Cardiac muscle cell (in vitro differentiated cells and primary cell): ENCODE measurements at places on chromosomes 3 and 15. TPM values are rescaled to one million over a fixed set of nuclear protein-coding genes. Genes with fewer than 3 reads are reported as not detected.

The CYP8B1 gene
- total RNA-seq, result not detected in 2 replicates

The WDR82 gene
- 30.7 and 36.6 TPM in 2 replicates for total RNA-seq

The HIGD2B gene
- not detected in 2 replicates for total RNA-seq

The GP9 gene
- not detected in 2 replicates for total RNA-seq

The FANCD2OS gene
- total RNA-seq, result not detected in 2 replicates

DNA sequence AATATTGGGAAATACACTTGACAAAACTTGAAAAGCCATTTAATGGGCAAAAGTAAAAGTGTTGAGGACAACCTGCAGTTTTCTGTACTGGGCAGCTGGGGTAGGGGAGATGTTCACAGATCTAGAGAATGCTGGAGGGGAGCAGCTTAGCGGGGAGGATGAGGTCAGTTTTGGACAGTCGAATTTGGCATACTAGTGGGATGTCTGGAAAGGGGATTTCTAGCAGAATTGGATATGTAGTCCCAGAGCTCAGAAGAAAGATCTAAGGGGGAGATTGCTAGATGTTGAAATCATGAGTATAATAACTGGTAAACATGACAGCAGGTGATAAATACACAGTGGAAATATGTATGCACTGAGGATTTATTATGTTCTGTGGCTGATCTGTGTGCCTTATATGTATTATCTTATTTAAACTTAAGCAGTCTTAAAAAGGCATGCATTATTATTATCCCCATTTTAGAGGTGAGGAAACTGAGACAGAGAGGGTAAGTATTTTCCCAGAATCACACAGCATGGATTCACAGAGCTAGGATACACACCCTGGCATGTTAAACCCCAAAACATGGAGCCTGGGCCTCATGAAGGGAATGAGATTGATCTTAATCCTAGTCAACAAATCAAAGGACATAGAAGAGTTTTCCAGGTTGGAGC lies 42.7 kb downstream of the TLNRD1 start:
- H3K36me3 ChIP-seq, result no peaks in the 10 kb centered on the region
- H3K27ac ChIP-seq, result no peak overlapping the region
- no peaks in the 10 kb centered on the region for H3K4me1 ChIP-seq
- DNase-seq, result no peak
- peaks cover 2% of the 10 kb centered on the region for H3K27me3 ChIP-seq

- no peak overlapping the region for H3K4me3 ChIP-seq
- H3K36me3 ChIP-seq, result no peaks in the 10 kb centered on the region
- DNase-seq, result no peak
- no peak overlapping the region for H3K27ac ChIP-seq
- H3K4me1 ChIP-seq, result no peaks in the 10 kb centered on the region
Observed at GRCh38 chr15:97748576-97748975, 211.9 kb upstream of the ARRDC4 start.

GRCh38 chr3:133210656-133211055 lies 172.5 kb downstream of the TMEM108 start:
- no peak overlapping the region for H3K4me3 ChIP-seq
- no peaks in the 10 kb centered on the region for H3K36me3 ChIP-seq
- no peaks in the 10 kb centered on the region for H3K27me3 ChIP-seq
- DNase-seq, result no peak
- H3K27ac ChIP-seq, result no peak overlapping the region

DNA sequence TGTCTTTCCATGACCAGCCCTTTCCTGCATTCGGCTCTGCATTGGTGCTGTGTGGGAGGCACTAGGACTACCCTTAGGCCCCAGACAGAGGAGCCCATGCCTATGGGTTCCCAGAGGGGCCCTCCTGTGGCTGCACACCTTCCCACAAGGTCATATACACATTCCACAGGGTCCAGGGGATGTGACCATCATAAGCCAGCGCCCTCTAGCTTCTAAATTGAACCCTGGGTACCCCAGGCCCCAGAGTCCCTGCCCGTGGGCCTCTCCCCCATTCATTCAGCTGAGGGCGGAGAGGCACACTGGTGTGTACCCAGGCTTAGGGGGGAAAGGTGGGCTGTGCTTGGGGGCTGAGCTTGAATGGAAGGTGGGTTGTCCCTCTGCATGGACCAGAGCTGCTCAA lies 10.2 kb upstream of the SLC6A6 start:
- no peak overlapping the region for H3K4me3 ChIP-seq
- no peaks in the 10 kb centered on the region for H3K36me3 ChIP-seq
- H3K4me1 ChIP-seq, result peaks cover 20% of the 10 kb centered on the region
- no peaks in the 10 kb centered on the region for H3K27me3 ChIP-seq
- peak overlapping the region; percentile 42 for H3K27ac ChIP-seq
- no peak for DNase-seq

DNA sequence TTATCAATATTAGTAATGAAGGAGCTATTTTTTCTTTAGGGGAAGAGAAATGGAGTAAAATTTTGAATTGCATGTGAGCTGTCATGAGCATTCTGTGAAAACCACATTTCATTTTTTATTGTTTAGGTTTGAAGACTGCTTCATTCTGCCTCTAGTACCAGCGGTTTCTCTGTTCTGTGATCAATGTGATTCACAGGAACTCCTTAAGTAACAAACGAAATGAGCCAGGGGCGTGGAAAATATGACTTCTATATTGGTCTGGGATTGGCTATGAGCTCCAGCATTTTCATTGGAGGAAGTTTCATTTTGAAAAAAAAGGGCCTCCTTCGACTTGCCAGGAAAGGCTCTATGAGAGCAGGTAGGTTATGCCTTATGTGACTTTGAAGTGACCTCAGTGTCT lies 13.0 kb downstream of the NIPA2 start:
- no peak for DNase-seq
- peaks cover 5% of the 10 kb centered on the region for H3K36me3 ChIP-seq
- H3K4me3 ChIP-seq, result no peak overlapping the region

DNA sequence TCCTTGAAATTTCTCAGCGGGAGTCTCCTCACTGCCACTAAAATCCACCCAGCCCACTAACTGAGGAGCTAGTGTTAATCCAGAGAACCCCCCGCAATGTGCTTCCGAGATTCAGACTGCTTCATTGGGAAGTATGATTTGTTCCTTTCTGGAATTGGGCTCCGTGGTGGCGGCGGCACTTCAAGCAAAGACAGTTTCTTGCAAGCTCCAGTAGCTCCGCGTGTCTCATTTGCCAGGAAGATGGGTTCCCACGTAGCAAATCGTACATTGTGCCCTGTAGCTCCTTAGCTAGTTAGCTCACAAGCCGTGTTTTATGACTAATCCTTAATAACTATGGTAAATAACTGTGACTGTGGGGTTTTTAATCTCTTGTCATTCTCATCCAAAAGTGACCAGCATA lies 45.4 kb downstream of the SLC6A1 start:
- no peaks in the 10 kb centered on the region for H3K36me3 ChIP-seq
- H3K4me1 ChIP-seq, result no peaks in the 10 kb centered on the region
- no peak overlapping the region for H3K4me3 ChIP-seq

GRCh38 chr15:72284781-72285180 lies 12.4 kb upstream of the PARP6 start:
- no peaks in the 10 kb centered on the region for H3K27me3 ChIP-seq
- no peaks in the 10 kb centered on the region for H3K4me1 ChIP-seq
- DNase-seq, result no peak
- no peaks in the 10 kb centered on the region for H3K36me3 ChIP-seq

DNA sequence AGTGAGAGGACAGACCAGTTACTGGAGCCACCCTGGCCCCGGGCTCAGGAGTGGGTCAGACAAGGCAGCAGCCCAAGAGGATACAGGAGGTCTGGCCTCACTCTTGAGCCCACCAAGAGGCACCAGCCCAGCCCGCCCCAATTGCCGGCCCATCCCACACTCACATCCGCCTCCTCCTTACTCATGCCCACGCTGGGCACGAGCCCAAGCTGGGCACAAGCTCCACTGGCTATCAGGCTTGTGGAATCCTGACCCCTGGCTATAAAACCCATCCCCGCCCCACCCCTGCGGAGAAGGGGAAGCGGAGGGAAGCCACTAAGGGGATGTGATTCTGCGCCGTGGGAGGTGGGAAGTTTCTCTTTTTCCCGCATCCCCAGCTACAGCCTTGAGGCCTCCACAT lies 25.9 kb downstream of the ADCY5 start:
- no peaks in the 10 kb centered on the region for H3K27me3 ChIP-seq
- no peaks in the 10 kb centered on the region for H3K36me3 ChIP-seq
- H3K4me1 ChIP-seq, result no peaks in the 10 kb centered on the region
- no peak for DNase-seq

GRCh38 chr15:101121511-101122090 lies 130.2 kb downstream of the CHSY1 start:
- peak; percentile 75 for DNase-seq
- H3K27me3 ChIP-seq, result no peaks in the 10 kb centered on the region
- peaks cover 20% of the 10 kb centered on the region for H3K4me1 ChIP-seq

DNA sequence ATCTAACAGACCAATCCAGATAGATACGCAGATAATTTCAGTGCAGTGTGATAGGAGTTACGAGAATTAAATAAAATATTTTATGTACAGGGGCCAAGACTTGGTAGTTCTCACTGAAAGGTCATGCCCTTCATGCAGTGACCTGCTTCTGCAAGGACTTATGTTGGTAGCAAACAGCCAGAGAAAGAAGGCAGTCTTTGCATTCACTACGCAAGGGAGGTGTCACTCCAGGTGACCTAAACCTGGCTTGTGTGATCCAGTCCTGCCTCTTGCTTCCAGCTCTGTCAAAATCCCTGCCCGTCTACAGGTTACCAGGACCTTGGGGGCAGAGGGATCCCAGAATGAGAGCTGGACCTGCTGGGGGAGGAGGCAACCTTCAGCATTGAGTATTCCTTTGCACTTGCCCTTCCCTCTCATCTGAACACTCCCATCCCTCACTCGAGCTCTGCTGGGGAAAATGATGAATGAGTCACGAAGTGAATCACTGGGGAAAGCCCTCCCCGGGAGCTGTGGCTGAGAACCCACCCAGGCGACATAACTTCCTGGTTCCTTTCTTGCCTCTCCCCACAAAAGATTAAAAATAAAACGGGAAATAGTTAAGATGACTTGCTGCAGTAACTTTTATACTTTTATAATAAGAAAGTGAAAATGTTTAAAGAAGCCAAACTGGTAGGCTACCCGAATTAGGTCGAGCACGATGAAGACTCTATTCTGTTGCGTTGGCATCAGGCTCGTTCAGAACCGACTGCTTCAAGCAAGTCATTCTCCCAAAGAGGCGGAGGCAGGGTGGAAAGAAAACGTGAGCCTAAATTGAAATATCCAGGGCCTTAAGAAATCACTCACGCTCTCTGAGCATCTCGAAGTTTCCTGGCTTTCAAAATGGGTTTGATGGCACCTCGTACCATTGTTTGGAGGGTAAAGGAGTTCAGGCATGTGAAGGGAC lies 216.1 kb downstream of the SLCO3A1 start:
- no peaks in the 10 kb centered on the region for H3K27me3 ChIP-seq
- no peaks in the 10 kb centered on the region for H3K36me3 ChIP-seq

- H3K4me1 ChIP-seq, result peaks cover 37% of the 10 kb centered on the region
- no peaks in the 10 kb centered on the region for H3K36me3 ChIP-seq
- no peaks in the 10 kb centered on the region for H3K27me3 ChIP-seq
- DNase-seq, result no peak
- H3K27ac ChIP-seq, result peak overlapping the region; percentile 94
Observed at GRCh38 chr15:28994142-28994830, 108.5 kb downstream of the APBA2 start.

DNA sequence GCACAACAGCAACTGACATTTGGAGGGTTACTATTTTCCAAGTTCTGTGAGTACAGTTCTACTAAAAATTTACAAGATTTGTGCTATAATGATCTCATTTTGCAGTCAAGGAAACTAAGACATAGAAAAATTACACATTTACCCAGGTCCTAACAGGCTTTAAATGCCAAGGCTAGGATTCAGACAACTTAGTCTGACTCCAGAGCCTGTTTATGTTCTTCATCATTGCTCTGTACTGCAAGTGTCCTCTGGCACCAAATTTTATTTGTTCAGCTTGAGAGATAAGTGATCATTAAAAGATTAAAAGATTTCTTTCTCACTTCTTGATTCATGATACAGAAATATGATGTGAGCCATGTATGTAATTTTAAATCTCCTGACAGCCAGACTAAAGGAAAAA lies 290.8 kb downstream of the UBE2E2 start:
- no peaks in the 10 kb centered on the region for H3K36me3 ChIP-seq

- no peak for DNase-seq
- H3K36me3 ChIP-seq, result no peaks in the 10 kb centered on the region
- no peaks in the 10 kb centered on the region for H3K27me3 ChIP-seq
- H3K4me3 ChIP-seq, result no peak overlapping the region
Observed at GRCh38 chr15:74259821-74260607, 23.9 kb downstream of the CCDC33 start.

GRCh38 chr3:110318108-110318507 lies 753.5 kb upstream of the NECTIN3 start:
- no peak for DNase-seq
- no peaks in the 10 kb centered on the region for H3K4me1 ChIP-seq
- H3K36me3 ChIP-seq, result no peaks in the 10 kb centered on the region
- no peaks in the 10 kb centered on the region for H3K27me3 ChIP-seq
- no peak overlapping the region for H3K4me3 ChIP-seq

DNA sequence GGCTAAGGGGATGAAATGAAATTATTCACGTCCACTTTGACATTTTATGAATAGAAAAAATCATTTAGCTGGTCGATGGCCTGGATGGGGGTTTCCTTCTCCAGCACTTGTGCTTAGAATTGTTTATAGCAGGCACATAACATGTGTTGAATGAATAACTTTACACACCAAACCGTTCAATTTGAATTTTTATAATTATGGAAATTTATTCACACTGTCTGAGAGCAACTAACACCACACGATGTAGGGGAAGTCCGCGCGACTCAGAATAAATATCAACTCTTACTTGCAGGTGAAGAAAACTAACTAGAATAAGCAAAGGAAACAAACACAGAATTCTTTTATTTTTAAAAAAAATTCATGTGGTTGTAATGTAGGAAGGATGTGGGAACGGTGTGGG lies 81.3 kb downstream of the MINAR1 start:
- no peak overlapping the region for H3K27ac ChIP-seq
- no peak for DNase-seq
- H3K36me3 ChIP-seq, result no peaks in the 10 kb centered on the region
- H3K27me3 ChIP-seq, result no peaks in the 10 kb centered on the region
- H3K4me3 ChIP-seq, result no peak overlapping the region

GRCh38 chr15:44726568-44727484 lies 9.5 kb upstream of the TRIM69 start:
- H3K4me3 ChIP-seq, result no peak overlapping the region
- peaks cover 7% of the 10 kb centered on the region for H3K4me1 ChIP-seq
- H3K27ac ChIP-seq, result no peak overlapping the region
- H3K27me3 ChIP-seq, result no peaks in the 10 kb centered on the region

- no peaks in the 10 kb centered on the region for H3K36me3 ChIP-seq
- no peaks in the 10 kb centered on the region for H3K27me3 ChIP-seq
- no peaks in the 10 kb centered on the region for H3K4me1 ChIP-seq
- no peak overlapping the region for H3K4me3 ChIP-seq
- no peak for DNase-seq
Observed at GRCh38 chr3:151625086-151625485, 108.6 kb upstream of the AADACL2 start.

GRCh38 chr3:124266487-124266886 lies 274.6 kb upstream of the ROPN1 start:
- peaks cover 20% of the 10 kb centered on the region for H3K4me1 ChIP-seq
- H3K4me3 ChIP-seq, result no peak overlapping the region
- no peaks in the 10 kb centered on the region for H3K36me3 ChIP-seq
- peak; percentile 39 for DNase-seq

DNA sequence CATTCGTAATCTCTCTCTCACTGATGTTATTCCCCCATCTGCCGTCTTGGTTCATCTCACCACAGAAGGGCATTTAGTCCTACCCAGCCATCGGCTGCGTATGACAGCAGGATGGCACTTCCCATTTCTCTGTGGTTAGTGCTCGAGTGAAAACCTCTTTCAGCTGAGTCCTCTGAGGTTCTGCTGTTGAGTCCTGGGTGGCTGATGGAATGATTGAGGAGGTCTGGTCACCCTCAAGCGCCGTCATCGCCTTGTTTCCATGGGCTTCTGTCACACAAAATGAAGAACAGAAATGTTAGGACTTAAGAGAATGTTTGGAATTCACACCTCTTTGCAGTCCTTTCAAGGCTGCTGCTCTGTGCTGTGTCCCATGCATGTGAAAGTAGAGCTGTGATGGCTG lies 9.4 kb upstream of the SACM1L start:
- H3K27ac ChIP-seq, result peak overlapping the region; percentile 98
- peak; percentile 87 for DNase-seq
- no peak overlapping the region for H3K4me3 ChIP-seq
- no peaks in the 10 kb centered on the region for H3K27me3 ChIP-seq
